ENCODE measurements at places on chromosomes 1 and 21.

DNA sequence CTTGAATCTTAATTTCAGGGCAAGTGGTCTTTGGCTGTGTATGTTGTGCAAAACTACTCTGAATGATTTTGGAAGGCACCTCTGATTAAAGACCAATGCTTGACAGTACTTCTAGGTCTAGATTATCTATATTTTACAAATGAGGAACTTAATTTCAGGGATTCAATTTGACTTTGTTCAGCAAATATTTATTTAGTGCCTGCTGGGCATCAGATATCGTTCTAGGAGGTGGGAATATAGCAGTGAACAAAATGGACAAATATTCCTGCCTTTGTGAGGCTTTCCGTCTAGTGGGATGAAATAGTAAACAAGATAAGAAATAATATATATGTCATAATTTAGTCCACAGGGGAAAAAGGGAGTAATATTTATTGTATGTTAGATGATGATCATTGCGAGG is 4.7 kb downstream of the ZNF326 start:
- no peak for DNase-seq

DNA sequence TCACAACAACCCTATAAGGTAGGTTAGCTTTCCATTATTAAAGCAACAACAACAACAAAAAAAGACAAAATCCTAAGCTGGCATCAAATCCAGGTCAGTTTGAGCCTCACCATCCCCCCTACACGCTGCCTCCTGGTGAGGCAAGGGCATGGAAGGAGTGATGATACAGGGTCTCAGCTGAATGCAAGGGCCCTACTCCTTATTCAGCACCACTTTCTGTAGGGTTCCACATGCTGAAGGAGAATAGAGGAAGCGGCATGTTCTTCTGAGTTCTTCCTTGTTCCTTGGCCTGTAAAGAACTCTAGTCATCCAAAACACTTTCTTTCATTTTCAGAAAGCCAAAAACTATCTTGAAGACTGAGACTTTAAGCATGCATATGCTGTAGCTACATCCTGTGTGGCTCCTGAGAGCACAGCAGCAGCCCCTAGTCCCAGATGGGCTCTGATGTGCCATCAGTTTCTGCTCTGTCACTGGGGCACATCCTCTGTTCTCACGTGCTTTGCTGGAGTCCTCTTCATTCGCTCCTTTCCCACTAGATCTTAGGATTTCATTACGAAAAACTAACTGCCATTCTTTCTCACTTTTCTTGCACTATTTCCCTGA is 6.2 kb downstream of the ILDR2 start:
- DNase-seq: no peak

- DNase-seq: no peak
These were observed 98.5 kb downstream of the MRPL37 start for GRCh38 chr1:54298284-54299033.

DNA sequence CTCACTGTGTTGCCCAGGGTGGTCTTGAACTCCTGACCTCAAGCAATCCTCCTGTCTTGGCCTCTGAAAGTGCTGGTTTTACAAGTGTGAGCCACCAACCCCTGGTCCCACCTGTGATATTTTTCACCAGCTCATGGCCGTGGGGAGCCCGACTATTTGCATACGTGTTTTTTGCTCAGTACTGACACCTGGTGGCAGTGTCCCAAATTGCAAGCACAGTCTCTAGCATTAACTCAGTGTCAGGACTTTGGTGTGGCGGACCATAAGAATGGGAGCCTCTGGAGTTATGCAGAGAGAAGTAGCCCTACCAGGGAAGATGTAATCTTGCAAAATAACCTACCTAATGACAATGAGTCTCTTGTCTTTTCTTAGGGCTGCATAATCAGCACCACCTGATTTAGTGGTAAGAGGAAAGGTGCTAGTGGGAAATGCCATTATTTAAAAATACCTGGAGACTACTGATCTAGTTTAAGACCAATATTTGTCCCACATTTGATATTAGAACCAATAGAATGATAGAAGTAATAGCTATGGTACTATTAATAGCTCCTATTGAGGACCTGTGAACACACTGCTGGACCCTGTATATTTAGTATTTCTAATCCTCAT is 305.4 kb downstream of the DISC1 start:
- no peak for DNase-seq

DNA sequence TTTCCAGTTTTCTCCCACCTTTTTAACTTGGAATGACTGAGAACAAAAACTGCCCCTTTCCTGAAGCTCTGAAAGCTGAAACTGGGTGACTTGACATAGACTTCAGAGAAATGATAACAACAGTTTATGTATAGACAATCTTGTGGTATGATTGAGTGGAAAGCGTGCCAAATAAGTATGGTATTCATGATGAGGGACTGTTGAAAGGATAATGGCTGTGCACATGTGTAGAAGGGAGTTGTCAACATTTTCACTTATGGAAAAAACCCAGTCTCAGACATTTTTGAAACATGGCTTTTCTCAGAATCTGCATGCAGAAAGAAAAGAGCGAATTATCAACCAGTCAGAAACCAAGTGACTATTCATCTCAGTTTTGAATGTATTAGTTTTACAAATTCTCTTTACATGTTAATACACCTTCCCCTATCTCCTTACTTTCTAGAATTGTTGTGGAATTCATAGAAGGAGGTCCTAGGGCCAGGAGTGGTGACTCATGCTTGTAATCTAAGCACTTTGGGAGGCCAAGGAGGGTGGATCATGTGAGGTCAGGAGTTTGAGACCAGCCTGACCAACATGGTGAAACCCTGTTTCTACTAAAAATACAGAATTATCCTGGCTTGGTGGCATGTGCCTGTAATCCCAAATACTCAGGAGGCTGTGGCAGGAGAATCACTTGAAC is 261.2 kb downstream of the S1PR1 start:
- no peak for DNase-seq

- DNase-seq: peak; percentile 20
These were observed 13.8 kb downstream of the HEYL start for GRCh38 chr1:39625462-39626273.

DNA sequence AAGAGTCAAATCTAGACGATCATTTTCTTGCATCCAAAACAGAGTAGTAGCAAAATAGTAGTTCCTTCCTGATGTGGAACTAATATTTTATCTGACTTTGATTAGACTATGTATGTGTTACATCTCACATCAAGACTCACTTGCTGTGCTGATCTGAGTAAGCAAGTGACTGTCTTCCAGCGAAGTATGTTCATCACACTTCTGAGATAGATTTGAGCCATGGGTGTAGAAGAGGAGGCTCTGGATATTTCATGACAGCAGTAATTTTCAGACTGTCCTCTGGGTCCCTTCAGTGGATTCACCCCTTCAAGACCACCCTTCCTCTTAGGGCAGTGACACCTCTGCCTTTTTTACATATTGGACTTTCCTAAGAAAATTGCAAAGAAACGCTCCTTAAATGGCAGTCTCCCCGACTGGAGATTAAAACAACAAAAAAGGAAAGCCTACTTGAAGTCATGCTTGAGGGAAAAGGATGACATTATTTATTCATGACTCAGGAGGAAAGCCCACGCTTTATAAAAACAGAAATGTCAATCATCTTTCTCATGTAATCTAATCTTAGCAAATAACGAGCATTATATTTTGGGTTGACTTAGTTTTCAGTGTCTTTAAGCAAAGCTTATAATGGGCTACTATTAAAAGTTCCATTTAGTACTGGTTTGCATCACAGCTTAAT is 22.8 kb downstream of the ATP1B1 start:
- no peak for DNase-seq

DNA sequence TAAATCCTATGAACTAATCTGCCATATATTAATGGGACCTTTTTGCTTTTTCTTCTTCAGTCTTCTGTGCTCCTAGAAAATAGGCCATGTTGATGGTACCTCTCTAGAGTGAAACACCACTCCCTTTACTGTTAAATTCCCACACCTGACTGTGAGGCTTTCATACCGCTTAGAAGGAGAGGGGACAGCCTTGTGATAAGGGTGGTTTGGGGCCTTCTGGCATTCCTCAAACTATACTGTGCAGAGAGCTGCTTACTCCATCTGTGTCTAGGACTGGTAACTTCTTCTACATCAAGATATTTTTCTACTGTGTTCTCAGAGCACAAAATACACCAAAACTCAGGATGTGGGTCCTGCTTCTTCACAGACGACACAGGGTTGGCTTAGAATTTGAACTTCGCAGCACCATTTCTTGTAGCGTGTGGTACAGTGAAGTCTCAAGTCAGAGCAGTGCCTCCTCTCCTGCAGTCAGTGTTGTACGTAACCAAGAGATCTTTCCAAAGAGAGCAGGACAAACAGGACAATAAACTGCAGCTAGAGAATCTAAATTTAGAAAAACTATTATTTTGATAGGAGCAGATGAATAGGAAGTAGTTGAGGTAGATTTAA is 43.8 kb downstream of the MACO1 start:
- DNase-seq: no peak

- DNase-seq: no peak
These were observed 20.8 kb upstream of the IL10 start for GRCh38 chr1:206792939-206793607.

GRCh38 chr21:42523211-42523610 is 9.6 kb downstream of the SLC37A1 start:
- no peak for DNase-seq

GRCh38 chr21:38769191-38769780 is 36.4 kb upstream of the ETS2 start:
- no peak for DNase-seq

DNA sequence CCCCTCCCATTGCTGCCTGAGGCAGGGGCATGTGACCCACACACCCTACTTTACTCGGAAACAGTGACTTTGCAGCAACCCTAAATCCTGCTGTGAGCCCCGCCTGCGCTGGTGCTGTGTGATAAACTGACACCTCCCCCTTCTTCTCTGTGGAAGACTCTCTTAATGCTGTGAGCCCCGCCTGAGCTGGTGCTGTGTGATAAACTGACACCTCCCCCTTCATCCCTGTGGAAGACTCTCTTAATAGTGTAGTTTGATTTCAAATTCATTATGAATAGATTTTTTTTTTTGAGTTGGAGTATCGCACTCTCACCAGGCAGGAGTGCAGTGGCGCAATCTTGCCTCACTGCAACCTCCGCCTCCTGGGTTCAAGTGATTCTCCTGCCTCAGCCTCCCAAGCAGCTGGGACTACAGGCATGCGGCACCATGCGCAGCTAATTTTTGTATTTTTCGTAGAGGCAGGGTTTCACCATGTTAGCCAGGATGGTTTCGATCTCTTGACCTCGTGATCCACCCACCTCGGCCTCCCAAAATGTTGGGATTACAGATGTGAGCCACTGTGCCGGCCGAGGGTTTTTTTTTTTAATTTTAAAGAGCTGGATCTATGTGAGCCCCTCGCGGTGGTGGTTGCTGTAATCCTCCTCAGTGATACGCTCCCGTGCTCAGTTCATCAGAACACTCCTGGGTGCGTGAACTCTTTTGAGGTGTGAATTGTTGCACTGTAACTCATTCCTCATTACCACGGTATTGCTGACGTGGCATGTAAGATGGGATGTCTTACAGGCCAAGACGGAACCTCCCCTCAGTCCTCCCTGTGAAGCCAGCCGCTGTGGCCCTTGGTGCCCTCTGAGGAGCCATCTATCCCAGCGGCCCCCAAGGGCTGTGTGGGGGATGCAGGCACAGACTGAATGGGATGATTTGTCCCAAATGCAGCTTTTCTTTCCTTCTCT is 60.3 kb downstream of the GALNT2 start:
- no peak for DNase-seq

- no peak for DNase-seq
These were observed 119.0 kb upstream of the ADGRL2 start for GRCh38 chr1:81681601-81682266.

- no peak for DNase-seq
These were observed 24.9 kb downstream of the ZNF281 start for GRCh38 chr1:200384818-200385390.

DNA sequence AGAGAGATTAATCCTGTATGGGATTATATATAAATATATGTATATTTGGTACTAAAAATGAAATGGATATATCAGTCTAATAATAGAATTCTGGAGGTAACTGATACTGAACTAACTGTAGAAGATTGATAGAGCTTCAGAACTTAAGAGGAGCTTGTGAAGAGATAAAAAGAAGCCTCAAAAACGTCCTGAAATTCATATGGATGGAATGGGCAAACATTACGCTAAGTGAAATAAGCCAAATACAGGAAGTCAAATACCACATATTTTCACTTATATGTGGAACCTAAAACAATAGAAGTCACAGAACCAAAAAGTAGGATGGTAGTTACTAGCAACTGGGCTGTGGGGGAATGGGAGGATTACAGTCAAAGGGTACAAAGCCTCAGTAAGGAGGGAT is 36.0 kb upstream of the ADGRL4 start:
- no peak for DNase-seq

DNA sequence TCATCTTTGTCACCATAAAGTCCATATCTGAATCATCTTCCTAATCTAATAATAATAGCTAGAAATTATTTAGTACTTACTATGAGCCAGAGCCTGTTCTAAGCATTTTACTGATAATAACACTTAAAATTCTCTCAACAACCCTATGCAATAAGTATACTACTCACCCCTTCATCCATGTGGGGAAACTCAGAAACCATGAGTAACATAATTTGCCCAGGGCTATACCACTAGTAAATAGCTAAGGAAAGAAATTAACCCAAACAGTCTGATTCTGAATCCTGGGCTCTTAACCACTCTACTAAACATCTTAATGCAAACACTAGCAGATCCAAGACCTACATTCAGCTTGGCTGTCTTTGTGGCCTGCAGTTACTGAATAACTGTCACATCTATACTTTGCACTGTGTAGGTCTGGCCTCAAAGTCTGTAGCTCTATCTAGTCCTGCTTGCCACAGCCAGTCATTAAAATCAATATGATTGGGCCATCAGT is 394.8 kb upstream of the ESRRG start:
- DNase-seq: no peak
